A549 treated with DMSO at 1 μM for 4 hours (cell line): ENCODE measurements at places on chromosomes 6 and 20. TPM values are rescaled to one million over a fixed set of nuclear protein-coding genes. Genes with fewer than 3 reads are reported as not detected.

Gene FAM209B
- total RNA-seq = 0.30 to 0.62 TPM (median 0.50 TPM) in 4 of 5 replicates, not detected in the other

Gene RPL7L1
- total RNA-seq = 73.7 to 96.5 TPM (median 78.0 TPM) in 5 replicates

Gene APCDD1L
- total RNA-seq = 0.05 to 0.07 TPM (median 0.05 TPM) in 3 of 5 replicates, not detected in the others

Gene TAB2
- 21.7 to 29.5 TPM (median 26.9 TPM) in 5 replicates for total RNA-seq

Gene C20orf202
- 0.05 TPM in 1 of 5 replicates, not detected in the others for total RNA-seq

Gene MEI4
- not detected in 5 replicates for total RNA-seq

Gene PLN
- total RNA-seq = not detected in 5 replicates

Gene COL21A1
- 0.56 to 1.4 TPM (median 0.68 TPM) in 5 replicates for total RNA-seq

Gene POU5F1
- total RNA-seq = 2.5 to 4.6 TPM (median 3.8 TPM) in 5 replicates

Gene GFOD1
- total RNA-seq = 2.2 to 3.1 TPM (median 2.6 TPM) in 5 replicates

Gene C20orf144
- 0.05 to 0.15 TPM (median 0.10 TPM) in 3 of 5 replicates, not detected in the others for total RNA-seq

Gene ABRACL
- total RNA-seq = 45.7 to 54.7 TPM (median 48.1 TPM) in 5 replicates

Gene C2
- 0.31 to 0.48 TPM (median 0.36 TPM) in 5 replicates for total RNA-seq
